ENCODE measurements at places on chromosomes 16 and 17.

DNA sequence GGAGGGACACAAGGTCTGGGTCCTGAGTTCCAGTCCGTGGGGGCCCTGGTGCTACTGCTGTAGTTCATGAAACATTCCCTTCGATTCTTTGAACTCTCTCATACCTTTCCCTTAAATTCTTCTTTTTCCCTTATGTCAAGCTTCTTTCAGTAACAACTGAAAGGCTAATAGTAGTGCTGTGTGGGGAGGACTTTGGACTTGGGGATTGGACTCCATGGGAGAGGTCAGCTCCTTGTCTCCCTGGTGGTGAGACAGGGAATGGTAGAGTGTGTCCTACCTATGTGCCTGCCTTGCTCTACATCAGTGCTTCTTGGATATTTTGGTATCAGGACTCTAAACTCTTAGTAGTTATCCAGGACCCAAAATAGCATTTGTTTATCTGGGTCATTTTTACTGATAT lies 628.1 kb downstream of the WWOX start:
- no peak for DNase-seq

DNA sequence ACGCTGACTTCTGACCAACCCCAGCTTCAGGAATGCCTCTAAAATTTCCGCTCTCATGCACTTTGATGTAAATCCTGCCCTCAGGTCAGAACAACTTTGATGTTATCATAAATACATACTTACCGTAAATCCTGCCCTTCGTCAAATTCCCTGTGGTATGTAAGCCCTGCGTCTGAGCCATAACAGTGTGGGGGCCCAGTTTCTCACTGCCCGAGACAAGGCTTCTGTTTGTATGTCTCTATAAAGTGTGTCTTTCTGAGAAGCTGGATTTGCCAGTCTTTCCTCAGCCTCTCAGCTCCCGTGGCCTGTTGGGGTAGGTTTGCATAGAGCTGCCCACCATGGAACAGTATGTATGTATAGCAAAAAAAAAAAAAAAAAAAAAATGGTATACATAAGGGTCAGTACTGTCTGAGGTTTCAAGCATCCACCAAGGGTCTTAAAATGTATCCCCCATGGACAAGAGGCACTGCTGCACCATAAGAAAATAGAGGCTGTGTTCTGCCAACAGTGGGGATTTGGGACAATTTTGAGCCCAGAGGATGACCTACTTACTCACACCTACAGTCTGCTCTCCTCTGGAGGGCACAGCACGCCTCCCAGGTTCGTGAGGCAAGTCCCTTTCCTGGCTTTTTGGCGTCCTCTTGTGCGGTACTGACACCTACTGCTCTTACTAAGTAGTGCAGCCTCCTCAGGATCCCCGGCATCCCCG lies 17.5 kb downstream of the PRMT7 start:
- peak; percentile 78 for DNase-seq

DNA sequence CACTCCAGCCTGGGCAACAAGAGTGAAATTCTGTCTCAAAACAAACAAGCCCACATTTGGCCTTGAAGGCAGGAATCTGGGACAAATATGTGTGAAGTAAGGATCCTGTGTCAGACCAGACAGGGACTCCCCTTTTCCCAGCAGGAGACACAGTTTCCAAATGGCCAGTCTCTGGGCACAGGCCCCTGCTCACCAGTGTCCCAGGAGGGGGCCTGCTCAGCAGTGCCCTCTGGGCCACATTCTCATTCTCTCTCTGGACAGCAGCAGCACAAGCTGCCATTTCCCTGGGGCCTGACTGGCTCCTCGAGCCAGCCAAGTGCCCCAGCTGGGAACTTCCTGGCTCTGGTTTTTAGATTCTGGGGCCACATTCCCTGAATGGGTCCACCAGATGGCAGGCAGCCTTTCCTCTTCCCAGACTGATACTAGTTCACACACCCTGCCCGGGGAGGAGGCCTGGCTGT lies 11.7 kb upstream of the MNT start:
- DNase-seq = no peak

GRCh38 chr16:81548876-81549546 lies 104.4 kb downstream of the CMIP start:
- peak; percentile 71 for DNase-seq

DNA sequence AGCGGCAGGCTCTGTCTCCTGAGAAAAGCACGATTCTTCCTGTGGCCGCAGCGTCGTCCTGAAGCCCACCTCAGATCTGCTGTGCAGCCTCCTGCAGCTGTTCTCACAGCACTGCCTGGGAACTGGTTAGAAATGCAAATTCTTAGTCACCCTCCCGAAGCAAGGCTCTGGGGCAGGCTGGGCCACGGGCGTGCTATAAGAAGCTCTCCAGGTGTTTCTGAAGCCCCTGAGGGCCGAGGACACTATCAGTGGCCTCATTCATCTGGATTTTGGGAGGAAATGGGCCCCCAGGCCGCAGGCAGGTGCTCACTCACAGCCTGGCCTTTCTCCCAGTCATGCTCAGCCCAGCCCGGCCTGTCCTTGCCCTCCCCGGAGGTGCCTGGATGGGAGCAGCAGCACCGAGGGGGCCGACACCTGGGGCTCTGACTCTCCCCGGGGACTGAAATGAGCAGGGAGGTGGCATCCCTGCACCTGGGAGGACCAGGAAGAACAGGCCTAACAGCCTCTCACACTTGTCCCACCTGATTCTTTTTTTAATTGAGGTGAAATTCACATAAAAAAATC lies 10.4 kb upstream of the NLRC3 start:
- DNase-seq = no peak

- DNase-seq = peak; percentile 62
Measured at GRCh38 chr17:82911822-82912221, 72.0 kb upstream of the ZNF750 start.

All from inflammatory macrophage treated with lipopolysaccharide for 4 hours (primary cell).